Hypothalamus (tissue), 51 donors: ENCODE measurements at places on chromosomes 4 and X.

DNA sequence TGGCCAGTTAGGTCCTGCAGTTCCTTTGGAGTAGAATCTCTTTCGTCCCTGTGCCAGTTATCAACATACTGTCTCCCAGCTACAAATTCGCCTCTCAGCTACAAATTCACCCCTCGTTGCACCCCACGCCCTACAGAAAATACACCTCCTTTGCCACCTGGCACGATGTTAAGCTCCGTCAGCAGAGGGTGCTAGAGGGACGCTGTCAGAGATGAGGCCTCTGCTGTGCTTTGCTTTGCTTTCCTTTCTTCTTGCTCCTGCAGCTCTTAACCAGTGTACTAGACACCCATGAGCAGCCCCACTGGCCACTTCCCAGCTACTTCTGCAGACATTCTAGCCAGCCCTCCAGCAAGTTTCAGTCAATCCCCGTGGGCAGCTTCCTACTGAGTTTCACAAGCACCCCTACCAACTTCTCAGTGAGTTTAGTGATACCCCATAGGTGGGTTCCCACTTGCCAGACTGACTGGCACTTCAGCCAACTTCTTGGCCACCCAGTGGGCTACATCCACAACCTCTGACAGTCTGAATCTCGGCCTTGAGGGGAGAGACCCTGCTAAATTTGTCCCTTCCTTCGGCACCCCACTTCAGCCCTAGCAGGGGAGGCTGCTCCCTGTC is 21.8 kb downstream of the HAUS3 start:
- DNase-seq, result peak; percentile 52

DNA sequence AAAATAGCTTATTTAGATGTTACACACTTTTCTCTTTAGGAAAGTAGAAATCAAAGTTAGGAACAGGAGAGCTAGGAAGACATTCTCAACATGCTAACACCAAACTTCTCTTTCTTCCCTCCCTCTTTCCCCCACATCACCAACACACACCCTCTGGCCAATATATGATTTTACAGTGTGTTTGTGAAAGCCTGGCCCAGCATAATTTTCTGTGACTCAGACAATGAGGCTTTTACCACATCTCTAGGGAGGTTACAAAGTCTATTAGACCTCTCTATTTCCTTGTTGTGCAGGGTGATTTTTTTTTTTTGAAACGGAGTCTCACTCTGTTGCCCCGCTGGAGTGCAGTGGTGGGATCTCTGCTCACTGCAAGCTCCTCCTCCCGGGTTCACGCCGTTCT is 189.9 kb downstream of the AASDH start:
- no peak for DNase-seq

DNA sequence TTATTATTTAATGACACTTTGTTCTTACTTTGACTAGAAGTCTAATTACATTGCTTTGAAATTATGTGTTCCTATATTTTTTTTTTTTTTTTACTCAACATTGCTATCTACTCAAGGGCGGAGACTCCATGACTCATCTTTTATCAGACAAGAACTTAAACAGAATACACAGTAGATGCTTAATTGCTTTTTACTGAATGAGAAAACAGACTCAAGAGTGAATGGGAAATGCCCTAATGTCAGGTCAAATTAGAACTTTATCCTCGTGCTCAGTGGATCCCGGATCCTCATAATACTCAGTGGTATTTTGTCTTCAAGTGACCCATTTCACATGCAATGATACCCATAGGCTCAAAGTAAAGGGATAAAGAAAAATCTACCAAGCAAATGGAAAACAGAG is 954.5 kb upstream of the IGFBP7 start:
- DNase-seq, result no peak

DNA sequence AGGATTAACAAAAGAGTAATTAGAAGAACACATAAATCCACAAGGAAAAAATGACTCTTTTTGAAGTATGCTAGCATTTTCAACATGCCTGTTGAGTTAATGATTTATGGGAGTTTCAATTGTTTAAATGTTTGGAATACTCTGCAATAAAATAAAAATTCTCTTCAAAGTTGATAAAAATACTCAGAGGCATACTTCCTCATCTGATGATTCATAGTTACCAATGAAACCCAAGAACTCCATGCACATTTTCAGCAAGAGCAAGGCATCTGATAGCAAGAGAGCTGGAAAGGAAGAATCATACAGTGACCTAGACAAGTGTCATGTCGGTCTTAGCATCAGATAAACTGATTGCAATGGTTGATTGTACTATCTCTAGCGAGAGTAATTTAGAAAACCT is 443.7 kb upstream of the ATOH1 start:
- no peak for DNase-seq

DNA sequence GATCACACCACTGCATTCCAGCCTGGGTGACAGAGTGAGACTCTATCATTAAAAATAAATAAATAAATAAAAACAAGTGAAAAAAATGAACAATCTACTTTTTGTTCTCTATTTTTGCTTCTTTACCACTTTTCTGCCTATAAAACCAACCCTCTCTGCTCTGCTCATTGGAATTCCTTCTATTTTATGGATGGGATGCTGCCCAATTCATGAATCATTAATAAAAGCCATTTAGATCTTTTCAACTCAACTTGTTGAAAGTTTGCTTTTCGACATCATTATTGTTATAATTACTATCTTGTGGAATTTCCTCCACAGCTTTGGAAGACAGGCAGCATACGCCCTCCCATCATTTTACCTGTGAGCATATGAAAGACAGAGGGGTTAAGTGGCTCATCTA is 52.1 kb upstream of the SMIM10 start:
- DNase-seq, result no peak

DNA sequence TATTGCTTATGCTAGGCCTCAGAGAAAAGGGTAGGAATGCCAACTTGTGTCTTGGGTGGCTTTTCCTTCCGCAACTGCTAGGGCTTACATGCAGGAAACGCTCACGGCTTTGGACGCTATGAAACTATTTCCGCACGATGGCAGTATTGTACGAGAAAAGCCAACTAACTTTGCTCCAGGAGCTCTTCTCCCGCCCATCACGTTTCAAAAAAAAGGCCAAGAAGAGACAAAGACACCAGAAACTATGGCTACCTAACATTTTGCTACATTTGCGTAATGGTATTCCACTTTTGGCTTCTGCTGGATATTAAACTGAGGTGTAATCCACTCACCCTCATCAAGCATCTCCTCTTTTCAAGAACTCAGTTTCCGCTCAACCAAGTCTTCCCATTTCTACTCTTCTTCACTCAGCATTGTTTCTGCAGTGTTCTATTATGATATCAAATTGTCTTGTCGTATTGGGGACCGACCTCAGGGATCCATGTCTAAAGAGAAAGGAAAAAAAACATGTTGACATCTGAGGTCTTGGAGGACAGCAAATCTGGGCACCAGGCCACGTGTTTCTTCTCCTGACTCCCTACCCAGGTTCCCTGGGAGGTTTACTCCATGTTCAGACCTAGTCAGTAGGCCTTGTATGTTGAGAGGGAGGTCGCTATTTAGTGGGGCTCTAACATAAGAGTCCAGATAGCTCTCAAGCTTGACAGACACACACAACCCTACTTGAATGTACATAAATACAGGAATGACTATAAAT is 239.4 kb upstream of the STK26 start:
- DNase-seq, result no peak

DNA sequence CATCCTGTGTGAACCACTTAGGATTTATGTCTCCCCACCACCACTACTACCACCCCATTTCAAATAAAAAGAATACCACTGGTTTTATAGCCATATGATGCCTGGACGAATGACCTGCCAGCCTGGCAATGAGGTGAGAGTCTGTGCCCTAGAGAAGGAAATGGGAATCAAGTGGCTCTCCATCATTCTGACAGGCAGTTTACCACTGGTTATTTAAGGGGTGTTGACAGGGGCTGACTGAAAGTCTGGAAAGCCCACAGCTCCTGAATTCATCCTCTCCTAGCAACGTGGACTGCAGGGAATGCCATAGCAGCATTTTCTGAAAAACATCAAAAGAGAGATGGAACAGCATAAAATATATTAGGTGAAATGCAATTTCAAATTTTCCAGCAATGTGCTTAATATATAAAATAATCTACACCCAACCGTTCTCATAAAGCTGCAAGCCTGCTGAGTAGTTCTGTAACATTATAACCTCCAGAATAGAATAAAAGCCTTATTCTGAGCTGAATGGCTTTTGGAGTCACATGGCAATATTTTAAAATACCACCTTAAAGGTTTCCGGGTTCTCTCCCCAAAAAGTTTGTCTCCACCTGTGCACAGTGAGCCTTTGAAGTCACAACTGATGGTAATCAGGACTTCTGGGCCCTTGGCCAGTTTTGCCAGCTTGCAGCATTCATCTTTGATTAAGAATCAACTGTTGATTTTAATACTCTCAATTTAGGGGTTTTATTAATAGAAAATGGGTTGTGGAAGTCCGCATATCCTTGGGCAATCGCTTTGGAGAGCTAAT is 121.5 kb downstream of the DCTD start:
- no peak for DNase-seq

GRCh38 chr4:187212446-187213080 is 488.9 kb upstream of the FAT1 start:
- no peak for DNase-seq

GRCh38 chr4:36211084-36211483 is 33.2 kb downstream of the ARAP2 start:
- DNase-seq, result no peak

DNA sequence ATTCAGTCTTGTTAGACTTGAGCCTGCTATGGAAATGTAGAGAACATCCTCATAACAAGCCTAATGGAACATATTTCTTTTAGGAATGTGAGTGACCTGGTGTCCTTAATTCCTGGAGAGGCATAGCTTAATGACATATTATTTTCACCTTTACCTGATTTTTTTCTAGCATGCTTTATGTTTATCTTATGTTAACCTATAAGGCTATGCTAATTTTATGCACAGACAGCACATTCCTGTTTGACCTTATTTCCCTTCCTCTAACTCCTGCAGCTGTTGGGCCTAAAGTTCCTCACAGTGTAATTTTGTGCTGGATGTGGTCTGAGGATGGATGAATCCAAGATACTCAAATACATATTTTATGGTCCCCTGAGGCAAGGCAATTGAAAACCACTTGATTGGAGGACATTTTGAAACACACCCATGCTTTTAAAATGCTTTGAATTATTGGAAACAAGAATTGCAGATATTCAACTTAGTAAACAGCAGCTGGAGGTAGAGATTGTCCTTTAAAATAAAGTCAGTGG is 111.5 kb downstream of the LARP7 start:
- DNase-seq, result no peak

GRCh38 chrX:107840971-107841370 is 15.3 kb downstream of the MID2 start:
- no peak for DNase-seq

DNA sequence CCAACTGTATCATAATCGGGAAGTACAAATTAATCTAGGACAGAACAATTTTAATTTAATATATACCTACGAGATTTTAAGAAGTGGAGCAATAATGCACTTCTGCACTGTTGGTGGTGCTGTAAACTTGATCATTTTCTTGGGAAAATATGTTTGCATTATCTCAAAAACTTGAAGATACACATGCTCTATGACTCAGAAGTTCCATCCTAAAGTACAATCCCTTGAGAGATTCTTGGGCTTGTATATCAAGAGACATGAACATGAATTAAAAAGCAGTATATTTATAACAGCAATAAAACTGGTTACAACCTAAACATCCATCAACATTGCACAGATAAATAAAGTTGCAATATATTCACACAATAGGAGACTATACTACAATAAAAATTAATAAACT is 168.8 kb downstream of the CLCN4 start:
- no peak for DNase-seq

GRCh38 chr4:79232540-79232939 is 93.3 kb downstream of the NAA11 start:
- no peak for DNase-seq

- DNase-seq, result no peak
Measured at GRCh38 chrX:42776195-42776594, 1.8 kb downstream of the PPP1R2C start.

DNA sequence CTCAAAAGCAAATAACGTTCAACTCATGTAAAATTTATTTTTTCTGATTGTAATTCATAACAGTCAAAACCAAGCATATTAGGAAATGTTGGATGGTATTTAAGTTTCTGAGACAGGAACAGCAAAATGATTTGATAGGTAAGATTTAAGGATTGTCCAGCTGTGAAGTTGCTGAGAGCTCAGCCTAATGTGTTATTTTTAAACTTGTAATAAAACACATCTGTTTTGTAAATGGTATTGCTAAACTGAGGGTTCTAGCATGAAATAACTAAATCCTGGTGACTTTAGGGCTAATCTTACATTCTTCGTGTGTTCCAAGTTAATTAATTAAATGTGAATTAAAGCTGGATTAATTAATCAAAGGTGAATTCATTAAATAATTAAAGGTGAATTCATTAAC is 13.3 kb downstream of the TLR10 start:
- DNase-seq, result no peak

DNA sequence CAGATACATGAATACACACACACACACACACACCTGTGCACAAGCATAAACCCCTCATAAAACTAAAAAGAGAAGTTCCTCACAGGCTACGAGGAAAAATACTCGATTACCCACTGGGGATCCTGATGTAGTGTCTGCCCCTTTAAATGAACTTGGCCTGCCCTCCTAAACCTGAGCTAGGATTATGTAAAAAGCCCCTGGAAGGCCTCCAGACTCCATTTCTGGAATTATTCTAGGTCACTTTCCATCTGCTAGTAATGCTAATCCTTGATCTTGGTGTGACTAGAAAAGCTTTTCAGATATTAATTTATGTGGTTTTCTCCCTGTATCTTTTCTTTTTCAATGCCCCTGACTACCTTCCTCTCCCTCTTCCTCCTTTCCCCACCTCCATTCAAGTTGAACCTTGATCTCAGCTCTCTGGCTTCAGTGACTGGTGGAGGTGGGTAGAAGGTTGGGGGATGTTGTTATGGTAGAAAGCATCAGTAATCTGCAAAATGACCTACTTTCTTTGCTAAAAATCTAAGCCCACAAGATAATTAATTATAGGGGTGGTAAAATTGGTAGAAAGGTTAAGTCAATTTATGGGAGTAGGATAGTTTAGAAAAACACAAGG is 25.5 kb upstream of the ZNF330 start:
- no peak for DNase-seq

GRCh38 chr4:16665942-16666551 is 232.4 kb downstream of the LDB2 start:
- no peak for DNase-seq

DNA sequence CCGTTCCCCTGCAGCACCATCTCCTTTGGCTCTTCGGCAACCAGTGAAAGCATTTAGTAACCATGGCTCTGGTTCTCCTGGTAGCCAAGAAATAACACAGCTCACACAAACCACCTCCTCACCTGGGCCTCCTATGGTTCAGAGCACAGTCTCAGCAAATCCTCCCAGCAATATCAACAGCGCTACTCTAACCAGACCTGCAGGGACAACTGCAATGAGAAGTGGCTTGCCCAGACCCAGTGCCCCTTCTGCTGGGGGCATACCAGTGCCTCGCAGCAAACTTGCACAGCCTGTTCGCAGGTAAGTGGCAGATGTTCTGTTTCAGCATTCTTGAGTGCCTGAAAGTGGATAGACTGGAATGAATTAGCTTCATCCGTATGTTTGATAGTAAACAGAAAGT is 63.0 kb upstream of the SLC10A4 start:
- no peak for DNase-seq

- no peak for DNase-seq
Measured at GRCh38 chr4:5460106-5460801, 248.1 kb downstream of the EVC2 start.
